ENCODE measurements at places on chromosomes 7 and 10.

DNA sequence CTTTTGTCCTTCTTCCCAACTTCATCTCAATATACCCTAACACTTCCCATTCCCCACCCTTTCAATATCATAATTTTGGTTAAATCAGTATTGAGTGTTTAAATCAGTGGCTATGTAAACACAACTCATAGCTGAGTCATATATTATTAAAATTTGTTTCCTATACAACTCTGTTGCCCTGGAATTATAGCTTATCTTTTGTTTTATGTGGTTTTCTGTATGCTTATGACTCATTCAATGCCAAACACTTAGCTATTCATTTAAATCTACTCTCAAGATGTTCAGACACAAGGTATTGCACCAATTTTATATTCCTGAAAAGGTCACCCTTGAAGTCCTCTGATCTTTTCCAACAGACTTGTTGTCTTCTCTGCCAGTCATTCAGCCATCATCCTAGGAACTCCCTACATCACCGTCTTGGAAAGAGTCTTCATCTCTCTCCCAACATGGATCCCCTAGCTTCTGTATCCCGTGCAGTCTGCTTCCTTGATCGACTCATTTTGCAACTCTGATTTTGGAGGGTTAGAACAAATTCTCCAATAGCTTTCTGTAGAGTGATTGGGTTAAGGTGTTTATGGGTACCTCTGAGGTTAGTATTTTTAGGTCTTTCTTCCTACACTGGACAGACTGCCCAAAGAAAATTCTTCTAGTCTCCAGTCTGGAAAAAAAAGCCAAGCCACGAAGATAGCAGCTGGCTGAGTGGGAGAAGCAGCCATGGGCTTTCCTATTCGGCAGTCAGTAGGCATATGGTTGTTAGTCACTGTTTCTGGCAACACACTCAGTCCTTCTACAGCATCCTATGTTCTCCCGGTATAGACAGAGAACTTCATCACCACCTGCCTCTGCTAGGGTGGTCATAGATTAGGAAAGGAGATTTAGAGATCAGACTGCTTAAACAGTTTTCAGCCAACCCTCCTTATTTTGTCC, 102.1 kb downstream of the CRPPA start:
- peak; percentile 7 for DNase-seq

- DNase-seq, result no peak
Observed at GRCh38 chr7:157865351-157866165, 528.8 kb downstream of the DNAJB6 start.

DNA sequence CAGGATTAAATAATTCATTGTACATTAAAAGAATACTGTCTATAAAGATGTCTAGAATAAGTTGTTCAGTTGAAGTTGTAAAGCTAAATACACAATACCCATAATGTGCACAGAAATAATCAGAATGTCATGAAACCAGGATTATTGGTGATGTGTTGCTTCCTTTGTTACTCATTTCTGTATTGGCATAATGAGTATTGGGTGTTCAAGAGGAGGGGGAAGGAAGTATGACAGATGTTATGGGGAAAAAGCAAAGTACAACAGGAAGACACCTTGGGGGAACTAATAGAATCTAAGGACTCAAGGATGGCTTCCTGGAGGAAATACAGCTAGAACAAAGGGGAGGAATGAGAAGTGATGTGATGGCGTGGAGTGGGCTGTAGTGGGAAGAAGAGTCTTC, 15.0 kb downstream of the ANKRD1 start:
- no peak for DNase-seq

- DNase-seq, result no peak
Observed at GRCh38 chr10:71218046-71218650, 5.8 kb downstream of the UNC5B start.

DNA sequence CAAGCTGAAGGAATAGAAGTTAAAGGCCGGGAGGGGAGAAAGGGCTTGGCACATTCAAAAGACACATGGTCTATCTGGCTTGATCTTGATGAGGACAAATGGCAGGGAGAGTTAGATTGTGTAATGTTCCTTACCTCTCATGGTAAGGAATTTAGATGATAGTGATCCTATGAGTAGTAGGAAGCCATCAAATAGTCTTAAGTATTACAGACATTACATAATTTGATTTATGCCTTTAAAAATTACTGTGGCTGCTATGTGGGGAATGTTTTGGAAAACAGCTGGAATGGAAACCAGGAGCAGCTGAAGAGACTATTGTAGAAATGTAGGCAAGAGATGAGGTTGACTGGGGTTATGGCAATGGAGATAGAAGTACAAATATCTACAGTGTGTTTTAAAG, 351.3 kb upstream of the BMPER start:
- DNase-seq, result peak; percentile 70

DNA sequence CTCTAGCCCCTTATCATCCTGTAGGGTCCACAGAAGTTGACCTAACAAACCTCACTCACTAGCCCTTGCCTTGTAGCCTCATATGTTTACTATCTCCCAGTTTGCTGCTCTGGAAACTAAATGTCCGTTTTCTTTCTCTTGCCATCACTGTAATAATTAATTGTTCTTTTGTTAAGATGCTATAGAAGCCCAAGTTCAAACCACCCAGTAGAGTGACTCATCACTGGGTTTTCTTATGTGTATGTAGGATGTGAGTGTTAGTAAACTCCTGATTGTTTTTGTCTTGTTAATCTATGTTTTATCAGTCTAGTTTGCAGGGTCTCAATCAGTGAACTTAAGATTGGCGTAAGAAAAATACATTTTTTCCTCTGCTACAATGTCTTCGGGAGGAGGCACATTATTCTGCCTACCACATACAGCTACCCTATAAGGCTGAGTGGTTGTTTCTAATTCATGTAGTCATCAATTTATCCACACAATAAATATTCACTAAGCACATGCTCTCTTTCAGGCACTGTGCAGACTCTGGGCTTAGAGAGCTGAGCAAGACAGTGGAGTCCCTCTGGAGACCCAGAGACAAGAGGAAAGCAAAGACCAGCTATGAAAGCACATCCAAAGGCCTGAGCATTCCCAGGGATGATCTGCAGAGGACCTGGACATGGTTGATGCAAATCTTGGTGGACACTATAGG, 474.1 kb upstream of the AKR1E2 start:
- DNase-seq, result peak; percentile 80

- DNase-seq, result no peak
Observed at GRCh38 chr10:119651514-119652360, 557 bp downstream of the BAG3 start.

- DNase-seq, result no peak
Observed at GRCh38 chr10:126893206-126893605, 12.0 kb upstream of the DOCK1 start.

DNA sequence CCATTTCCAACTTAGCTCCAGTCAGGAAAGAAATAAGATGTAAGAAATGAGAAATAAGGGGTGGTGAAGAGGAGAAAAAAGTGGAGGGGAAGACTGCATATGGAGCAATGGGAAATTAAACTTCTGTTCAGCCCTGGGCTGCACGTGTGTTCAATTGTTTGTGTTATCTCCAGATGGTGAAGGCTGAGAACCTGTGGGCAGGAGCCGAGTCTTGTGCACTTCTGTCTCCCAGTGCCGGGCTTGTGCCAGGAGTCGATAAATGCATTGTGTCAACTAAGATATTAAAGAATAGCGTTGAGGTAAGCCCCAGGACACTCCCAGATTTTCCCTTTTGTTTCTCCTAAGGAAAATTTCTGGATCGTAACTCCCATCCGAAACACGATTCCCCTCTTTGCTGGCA, 98.2 kb downstream of the PRLHR start:
- DNase-seq, result no peak

GRCh38 chr7:49522111-49522510, 251.3 kb upstream of the VWC2 start:
- DNase-seq, result no peak

DNA sequence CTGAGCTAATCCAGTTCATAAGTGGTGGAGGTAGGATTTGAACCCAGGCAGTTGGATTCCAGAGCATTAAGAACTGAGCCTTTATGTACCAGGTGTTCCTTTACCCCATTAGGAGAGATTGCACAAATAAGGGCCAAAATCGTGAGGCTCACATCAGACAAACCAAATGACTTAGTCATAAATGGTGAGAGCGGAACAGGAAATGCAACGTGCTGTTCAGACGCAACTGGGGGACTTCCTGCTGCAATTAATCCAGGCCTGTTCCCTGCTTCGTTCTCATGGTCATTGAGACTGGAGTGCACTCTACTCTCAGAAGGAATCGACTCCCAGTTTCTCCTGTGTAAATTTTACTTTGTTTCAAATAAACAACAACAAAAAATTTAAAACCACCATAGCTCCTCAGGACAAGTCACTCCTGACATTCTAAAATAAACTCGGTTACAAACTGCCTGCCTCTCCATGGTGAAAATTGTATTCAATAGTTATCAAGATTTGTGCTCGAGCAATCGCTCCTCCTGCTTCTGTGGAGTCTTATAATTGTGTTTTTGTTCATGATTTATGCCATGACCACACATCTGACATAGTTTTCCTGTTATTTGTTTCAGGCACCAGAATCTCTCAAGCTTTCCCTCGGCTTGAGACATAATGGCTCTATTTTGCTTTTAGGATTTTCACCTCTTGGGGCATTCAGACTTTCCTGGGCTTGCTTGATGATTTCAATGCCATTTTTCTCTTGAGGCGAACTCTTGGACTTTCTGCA, 115.3 kb upstream of the BMPER start:
- DNase-seq, result no peak

DNA sequence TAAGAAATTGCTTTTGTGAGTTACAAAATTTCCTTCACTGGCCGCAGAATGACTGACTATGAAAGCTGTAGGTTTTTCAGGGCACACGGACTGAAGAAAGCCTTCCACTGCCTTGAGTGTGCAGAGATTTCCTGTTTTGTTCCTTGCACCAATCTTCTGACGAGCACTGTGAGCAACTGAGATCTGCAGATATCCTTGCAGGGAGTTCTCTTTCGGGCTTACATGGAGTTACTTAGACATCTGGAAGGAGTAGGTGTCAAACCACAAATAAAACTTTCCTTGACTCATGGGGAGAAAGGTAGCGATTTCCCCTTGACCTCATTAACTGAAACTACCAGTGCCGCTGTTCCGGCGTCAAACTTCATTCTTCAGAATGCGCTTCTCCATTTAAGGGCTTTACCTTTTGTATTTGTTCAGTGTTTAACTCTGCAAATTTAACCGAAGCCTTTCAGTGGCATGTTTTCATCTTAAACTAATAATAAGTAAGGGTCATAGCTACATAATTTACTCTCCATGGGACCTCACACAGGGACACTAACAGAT, 1175.3 kb downstream of the GATA3 start:
- DNase-seq, result no peak

DNA sequence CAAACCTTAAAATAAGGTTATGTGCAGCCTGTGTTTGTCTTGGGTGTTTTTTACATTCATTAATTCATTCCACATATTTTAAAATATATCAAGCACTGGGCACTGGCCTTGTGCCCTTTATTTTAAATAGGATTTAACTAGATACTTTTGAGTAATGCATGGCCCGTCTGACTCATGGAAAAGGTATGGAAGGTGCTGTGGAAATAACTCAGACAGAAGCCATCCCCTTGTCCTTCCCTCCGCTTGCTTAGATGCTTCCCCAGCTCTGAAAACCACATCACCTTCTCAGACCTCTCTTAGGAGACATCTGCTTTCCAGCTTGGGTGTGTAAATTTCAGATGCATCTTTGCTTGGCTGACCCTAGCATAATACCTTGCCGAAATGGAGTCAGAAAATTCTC, 30.5 kb downstream of the SLC18A2 start:
- DNase-seq, result peak; percentile 51

DNA sequence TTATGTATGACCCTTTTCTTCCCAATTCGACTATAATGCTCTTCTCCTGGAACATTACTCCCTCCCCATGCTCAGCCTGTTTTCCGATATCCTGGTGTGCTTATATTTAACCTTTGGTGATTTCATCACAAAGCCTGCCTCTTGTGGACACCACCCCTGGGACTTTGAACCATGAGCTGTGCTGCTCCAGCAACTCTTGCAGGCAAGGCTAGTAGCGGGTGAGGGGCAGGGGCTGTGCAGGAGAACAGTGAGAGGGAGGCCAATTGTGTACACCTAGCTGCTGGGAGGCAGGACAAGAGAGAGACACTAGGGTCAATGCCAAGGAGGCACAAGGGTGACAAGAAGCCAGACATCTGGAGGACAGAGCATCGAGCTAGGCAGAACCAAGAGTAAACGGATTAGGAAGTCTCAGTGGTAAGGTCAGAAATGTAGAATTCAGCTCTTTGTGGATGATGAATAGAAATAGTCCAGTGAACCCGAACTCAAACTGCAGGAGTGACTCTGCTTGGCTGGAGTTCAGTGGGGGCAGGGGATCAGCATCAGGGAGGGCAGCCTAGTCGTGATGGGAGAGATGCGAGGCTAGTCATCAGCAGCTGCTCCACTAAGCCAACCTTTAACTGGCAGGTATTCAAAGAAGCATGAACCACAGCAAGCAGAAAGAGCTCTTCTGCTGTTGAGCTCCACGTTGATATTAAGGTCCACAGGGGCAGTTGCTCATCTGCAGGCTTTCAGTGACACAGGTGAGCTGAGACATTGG, 31.0 kb upstream of the MKI67 start:
- DNase-seq, result no peak

DNA sequence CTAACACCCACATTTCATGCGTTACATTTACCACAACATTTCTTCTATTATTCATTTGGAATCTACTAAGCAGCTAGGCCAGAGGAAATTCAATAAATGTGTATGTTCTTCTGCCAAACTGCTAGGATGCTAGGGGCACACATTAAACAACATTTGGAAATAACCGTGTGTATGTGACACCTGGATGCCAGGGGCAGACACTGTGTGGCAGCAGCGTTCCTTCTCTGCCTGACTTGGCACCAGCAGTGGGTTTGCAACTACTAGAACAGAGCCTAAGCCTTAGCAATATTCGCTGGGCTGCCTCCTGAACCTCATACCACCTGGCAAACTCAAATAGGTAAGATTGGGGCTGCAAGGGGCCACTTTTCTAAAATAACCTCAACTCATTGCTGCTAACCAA, 182.1 kb downstream of the CHCHD3 start:
- no peak for DNase-seq

- DNase-seq, result no peak
Observed at GRCh38 chr10:35007858-35008301, 82.3 kb downstream of the CUL2 start.

DNA sequence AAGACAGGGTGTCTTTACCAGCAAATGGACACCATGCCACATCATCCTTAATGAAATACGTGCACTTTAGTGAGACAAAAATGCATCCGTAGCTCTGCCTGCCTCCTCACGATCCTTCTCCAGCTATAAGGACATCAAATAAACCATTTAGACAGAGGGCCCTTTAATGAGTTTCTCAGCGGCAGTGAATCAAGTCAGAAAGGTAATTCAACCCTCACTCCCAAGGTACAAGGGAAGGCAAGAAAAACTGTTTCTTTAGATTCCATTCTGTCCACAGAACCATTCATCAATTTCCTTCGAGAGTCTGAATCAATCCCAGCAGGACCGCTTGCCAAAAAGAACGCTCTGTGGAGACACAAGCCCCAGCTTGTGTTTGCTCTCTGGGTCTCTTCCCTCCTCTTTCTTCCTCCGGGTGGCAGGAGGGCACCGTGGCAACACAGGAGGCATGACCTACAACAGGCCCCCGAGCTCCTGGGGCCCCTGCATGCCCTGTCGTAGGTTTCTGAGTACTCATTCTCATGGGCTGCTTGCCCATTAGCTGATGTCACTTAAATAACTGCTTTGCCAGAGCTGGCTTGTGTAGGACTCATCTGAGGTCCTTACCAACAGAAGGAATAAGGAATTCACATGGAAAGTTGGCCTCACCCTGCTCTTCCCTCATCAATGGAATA, 297.8 kb upstream of the PRKCQ start:
- peak; percentile 3 for DNase-seq

- DNase-seq, result peak; percentile 55
Observed at GRCh38 chr7:77569514-77570232, 32.6 kb downstream of the PTPN12 start.

GRCh38 chr10:63920926-63921325, 399.7 kb downstream of the REEP3 start:
- DNase-seq, result no peak

GRCh38 chr7:42932811-42933591, 825 bp downstream of the MRPL32 start:
- peak; percentile 29 for DNase-seq
